Stimulated activated CD4-positive, alpha-beta T cell treated with anti-CD3 and anti-CD28 coated beads, Interleukin-15, amount 100 ng/mL, for 1 hour (primary cell): ENCODE measurements at places on chromosomes 2 and 18.
A peak's percentile ranks its signal among the peaks of the same experiment; 100 is the strongest.

- DNase-seq = no peak
Observed at GRCh38 chr2:96110621-96111256, 5.6 kb downstream of the ADRA2B start.

DNA sequence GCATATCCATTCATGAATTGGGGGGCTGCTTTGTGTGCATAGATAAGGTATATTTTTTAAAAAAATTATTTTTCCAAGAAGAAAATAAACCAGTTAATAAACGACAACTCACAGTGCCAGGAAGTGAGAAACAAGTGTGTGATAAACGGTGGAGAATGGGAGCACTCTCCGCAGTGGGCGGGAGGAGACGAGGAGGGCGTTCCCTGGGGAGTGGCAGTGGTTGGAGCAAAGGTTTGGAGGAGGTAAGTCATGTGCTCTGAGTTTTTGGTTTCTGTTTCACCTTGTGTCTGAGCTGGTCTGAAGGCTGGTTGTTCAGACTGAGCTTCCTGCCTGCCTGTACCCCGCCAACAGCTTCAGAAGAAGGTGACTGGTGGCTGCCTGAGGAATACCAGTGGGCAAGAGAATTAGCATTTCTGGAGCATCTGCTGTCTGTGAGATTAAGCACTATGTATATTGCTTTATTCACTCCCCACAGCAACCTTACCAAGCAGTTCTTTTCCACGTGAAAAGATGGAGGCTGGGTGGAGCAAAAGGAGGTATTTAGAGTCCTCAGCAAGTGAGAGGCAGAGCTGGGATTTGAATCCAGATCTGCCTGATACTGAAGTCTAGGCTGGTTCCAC, 27.0 kb upstream of the CASP8 start:
- DNase-seq = peak; percentile 60

- DNase-seq = no peak
Observed at GRCh38 chr2:57886161-57886786, 160.3 kb upstream of the VRK2 start.

DNA sequence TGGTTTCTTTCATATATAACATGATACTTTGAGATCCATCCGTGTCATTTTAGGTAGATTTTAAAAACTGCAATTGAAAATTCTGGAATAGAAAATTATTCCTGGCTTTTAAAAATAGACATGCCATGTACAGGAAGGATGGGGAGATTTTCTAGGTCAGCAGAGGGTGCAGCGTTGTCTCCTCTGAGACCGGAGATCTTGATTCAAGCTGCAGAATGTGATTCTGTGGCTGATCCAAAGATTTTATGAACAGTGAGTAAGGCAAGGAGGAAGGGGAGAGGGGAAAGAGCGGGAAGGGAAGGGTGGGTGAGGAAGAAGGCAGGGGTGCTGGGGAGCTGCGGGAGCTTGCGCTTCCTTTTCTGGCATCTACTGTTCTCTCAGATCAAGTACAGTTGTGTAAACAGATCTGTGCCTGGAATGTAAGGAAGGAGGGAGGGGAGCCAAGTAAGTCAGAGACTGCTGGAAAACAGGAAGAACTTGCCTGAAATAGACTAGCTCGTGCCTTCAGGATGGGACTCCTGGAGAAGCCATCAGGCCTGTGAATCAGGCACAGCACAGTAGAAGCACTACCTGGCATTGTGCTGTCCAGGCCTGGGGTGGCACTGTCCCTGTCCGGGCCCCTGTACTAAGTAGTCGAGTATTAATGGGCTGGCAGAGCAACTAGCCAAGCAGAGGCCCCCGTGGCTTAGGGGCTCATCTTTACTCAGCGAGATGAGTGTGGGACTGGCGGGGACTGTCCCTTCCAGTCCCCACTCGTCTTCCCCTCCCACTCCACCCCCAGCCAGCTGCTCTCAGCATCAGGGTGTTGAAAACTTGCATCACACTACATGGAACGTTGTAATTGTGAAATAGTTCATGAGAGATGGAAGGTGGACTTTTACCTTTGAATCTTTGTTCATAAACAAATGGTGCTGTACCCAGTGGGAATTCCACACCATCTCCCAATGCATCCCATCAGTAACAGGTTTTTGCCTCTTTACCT, 163.5 kb downstream of the UXS1 start:
- DNase-seq = peak; percentile 25

GRCh38 chr2:212538305-212539071, at the start of gene ERBB4:
ERBB4 (minus strand) TSS chr2:212538802; CDS start chr2:212538530, 272 bp downstream.
- no peak for DNase-seq

DNA sequence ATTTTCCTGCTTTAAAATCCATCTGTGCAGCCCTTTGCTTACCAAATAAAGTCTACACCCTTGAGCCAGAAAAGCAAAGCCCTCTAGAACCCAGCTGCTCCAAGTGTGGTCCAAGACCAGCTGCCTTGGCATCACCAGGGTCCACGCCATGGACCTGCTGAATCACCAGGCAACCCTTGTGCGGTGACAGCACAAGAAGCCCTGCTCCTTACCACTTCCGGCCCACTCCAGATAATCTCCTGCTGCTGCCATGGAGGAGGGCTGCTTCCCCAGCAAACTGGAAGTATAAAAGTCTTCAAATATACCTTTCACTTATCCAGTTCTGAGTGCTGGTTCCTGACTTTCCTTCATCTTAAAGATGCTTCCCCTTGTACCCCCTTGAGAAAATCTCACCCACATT, 106.0 kb upstream of the PKDCC start:
- DNase-seq = no peak

DNA sequence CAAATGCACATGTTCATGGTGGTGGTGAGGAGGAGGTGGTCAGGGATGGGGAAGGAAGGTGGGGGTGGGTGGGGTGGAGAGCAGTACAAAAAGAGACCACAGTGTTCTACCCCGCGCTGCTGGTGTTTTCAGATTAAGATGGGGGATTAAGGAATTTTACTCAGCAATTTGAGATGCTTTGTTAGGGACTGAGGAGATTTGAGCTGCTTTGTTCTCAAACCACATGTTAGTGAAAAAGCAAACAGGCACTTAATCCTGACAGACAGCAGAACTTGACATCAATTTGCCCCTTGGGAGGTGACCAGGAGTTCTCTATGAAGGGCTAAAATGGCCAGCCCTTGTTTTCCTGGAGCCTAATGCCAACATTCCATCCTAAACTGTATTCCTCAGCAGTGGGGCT, 244.5 kb downstream of the MEIS1 start:
- DNase-seq = no peak

- DNase-seq = no peak
Observed at GRCh38 chr18:45760462-45761036, 36.6 kb downstream of the SLC14A1 start.

DNA sequence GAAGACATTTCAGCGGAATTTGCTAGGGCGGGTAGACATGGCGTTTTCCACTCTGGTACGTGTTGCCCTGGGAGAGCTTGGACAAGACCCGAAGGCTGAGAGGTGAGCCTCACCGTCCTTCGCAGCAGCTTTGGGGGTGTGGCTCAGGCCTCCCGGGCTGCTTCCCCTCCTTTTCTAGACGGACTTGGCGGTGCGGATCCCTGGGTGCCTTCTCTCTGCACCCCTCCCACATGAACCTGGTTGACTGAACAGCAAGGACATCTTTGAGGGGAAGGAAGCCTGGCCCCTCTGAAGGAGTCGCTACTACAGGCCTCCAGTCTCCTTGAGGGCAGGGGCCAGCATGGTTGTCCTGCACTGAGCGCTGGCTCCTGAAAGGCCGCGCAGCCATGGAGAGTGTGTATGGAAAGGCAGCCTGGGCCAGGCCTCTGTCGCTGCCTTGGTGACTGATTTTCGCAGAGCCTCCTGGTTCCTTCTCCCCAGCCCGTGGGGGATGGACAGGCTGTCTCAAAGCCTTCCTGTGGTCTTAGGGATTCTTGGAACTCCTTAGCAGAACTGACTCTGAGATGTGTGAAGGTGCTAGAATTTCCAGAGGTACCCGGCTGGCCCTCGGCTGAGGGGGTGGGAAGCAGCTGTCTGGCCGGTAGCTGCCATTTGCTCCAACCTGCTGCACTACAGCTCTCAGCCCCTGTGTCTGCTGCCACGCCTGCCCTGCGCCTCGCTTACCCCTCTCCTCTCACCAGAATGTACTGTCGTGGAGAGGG, 9.9 kb downstream of the CNNM4 start:
- no peak for DNase-seq

DNA sequence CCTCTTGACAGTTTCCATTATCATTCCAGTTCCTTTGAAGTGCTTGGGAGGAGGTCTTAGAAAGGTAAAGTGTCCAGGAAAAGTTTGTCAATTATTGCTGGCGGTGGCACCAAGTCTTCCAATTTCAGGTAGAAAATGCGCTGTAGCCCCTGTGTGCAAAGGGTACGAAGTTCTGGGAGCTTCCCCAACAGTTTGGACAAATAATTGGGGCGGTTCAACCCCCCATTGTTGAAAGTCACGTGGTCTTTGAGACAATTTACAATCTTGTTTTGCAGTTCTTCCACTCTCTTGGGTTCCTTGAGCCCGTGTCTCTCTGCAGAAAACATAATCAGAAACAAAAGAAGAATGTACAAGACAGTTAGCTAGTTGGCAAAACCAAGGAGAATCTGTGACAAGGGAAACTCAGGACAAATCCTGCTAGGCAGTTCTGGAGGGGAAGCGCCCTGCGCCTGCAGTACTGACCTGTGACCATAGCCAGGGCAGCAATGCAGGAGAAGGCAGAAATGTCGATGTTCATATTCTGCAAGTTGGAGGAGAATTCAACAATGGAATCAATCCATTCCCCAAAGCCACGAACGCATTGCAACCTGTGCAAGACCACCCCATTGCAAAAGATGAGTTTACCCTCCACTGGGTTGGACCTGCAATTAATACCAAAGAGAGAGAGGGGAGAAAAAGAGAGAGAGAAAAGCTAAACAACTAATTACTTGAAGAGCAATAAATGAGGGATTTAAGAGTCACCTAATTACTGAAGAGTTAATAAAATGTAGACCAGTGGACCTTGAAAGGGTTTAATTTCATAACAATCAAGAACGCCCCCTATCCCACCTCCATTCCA, 6.6 kb downstream of the NR4A2 start:
- DNase-seq = no peak

DNA sequence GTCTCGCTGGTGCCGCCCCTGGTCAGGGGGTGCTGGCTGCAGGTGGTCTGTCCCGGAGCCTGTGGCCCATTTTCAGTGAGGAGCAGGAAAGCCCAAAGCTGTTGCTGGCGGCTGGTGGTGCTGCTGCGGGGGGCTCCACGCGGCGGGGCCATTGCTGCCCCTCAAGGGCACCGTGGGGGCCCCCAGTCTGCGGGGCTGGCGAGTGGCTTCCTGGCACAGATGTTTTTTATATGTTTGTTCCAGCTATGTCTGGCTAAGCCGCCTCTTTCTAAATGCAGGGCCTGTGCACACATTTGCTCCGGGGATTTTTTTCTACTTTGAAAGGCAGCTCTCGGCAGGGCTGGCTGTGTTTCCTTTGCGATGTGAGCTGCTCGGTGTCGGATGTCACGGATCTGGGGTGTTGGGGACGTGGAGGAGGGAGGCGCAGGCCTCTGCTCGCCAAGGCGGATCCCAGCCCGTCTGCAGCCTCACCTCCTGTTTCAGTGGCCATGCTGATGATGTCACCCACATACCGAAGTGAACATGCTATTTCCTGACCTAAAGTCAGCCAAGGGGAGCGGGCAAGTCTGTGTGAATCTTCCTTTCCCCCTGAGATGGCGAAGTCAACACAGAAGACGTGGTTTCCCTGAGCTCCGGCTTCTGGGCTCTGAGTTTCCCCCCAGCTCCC, 112.0 kb upstream of the CTDP1 start:
- DNase-seq = no peak

- DNase-seq = no peak
Observed at GRCh38 chr2:30708491-30709290, 98.6 kb downstream of the CAPN13 start.
